ENCODE measurements at places on chromosomes 2 and 18.
A peak's percentile ranks its signal among the peaks of the same experiment; 100 is the strongest.

- no peak for DNase-seq
Measured at GRCh38 chr2:141499123-141499522, 631.7 kb downstream of the LRP1B start.

GRCh38 chr2:113155331-113155730 is 18.4 kb upstream of the PSD4 start:
- no peak for DNase-seq

- DNase-seq, result no peak
Measured at GRCh38 chr2:212908682-212909435, 242.6 kb downstream of the IKZF2 start.

- DNase-seq, result no peak
Measured at GRCh38 chr18:68733707-68734106, 18.8 kb upstream of the TMX3 start.

- DNase-seq, result no peak
Measured at GRCh38 chr18:2002151-2002550, 569.2 kb downstream of the METTL4 start.

DNA sequence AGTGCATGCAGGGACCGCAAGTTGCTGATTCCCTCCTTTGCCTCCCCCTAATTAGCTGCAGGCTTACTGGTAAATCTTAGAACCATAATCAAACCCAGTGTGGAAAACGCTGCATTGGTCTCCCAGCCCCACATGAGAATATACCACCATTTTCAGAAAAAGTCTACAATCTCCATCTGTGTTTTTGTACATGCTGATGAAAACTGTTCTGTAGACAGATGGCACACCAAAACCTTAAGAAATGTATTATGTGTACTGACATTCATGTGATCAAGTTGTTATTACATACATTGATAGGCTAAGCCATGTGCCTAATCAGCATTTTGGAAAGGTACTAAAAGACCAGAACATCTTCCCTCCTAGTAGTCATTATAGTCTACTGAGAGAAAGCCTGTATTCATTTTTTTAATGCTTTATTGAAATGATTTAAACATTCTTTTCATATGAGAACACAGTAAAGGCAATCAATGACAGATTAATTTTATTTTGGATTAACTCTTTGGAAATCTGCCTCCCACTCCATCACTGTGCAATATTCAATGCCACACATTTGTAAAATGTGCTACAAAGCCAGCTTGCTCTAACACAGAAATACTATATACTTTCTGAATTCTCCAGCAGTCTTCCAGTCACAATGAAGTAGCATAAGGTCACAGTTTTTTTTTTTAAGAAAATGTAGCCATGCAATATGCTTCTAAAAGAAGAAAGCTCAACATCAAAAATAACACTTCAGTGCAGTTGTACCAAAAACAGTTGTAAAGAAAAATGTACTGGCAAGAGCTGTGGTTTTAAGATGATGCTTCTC is 1.8 kb upstream of the CRYGA start:
- no peak for DNase-seq

- DNase-seq, result no peak
Measured at GRCh38 chr2:61995065-61995464, 89.6 kb downstream of the COMMD1 start.

DNA sequence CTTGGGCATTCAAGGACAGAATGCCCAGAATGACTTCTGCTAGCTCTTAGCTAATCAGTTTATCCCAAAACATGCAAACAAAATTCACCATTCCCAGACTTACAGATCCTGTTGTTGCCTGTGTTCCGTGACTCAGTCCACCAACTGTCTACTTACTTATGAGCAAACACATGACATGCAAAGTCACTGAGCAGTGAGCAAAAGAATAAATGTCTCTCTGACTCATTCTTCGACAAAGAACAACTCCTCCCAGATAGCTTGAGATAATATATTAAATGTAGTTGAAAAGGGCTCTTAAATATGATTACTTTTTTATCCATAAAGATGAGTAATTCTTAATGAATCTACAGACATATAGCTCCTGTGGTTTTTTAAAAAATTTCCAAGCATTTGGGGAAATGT is 9.0 kb upstream of the CREG2 start:
- no peak for DNase-seq

GRCh38 chr2:161955211-161955610 is 118.8 kb downstream of the DPP4 start:
- no peak for DNase-seq

- DNase-seq, result no peak
Measured at GRCh38 chr2:3433776-3434400, 54.4 kb downstream of the TRAPPC12 start.

DNA sequence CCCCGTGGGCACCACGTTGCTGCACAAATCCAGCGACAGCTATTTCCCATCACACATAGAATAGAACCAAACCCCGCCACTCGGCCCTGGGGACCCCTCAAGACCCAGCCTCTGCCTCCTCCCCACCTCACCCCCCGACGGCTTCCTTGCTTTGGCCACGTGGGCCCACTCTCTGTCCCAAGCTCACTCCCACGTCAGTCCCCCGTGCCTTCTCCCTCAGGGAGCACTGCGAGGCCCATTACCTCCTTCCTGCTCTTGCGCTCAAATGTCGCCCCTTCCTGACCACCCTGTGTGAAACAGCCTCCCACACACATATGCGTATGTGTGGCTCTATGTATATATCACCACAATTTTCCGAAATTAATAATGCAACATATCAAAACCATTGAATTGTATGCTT is 239.7 kb downstream of the SH3BP4 start:
- no peak for DNase-seq

GRCh38 chr18:4823091-4823490 is 368.0 kb upstream of the DLGAP1 start:
- no peak for DNase-seq

GRCh38 chr18:43563780-43564179 is 286.5 kb upstream of the SYT4 start:
- DNase-seq, result no peak

DNA sequence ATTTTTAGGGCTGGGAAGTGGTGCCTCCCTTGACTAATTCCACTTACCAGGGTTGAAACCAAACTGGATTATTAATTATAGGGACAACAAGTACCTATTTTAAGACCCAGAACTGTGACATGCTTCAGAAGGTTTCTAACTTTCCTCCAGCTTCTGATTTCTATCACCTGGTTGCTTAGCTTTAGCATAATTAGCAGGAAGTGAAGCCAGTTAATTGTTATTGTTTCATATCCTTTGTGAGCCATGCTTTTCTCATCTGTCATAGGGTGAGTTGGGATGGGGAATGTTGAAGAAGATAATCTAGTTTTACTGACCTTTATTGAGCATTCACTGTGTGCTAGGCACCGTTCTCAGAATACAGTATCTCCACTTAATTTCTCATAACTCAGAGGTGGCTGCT is 3.2 kb downstream of the YPEL5 start:
- no peak for DNase-seq

DNA sequence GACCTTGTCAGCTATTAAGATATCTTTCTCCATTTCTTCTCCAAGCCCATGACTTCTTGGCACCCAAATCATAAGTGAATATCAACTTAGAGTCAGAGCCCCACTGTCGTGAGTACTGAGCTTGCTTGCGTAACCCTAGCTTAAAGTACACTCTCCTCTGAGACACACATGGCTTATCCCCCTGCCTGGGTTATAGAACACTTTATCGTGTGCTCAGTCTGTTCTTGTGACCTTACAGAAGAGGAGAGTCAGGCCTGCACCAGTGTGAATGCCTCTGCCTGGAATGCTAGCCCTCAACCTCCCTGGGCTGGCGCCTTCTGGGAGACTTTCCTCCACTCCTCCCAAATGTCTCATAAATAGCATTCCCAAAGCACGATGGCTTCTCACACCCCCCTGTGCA is 79.3 kb downstream of the CEP192 start:
- DNase-seq, result no peak

DNA sequence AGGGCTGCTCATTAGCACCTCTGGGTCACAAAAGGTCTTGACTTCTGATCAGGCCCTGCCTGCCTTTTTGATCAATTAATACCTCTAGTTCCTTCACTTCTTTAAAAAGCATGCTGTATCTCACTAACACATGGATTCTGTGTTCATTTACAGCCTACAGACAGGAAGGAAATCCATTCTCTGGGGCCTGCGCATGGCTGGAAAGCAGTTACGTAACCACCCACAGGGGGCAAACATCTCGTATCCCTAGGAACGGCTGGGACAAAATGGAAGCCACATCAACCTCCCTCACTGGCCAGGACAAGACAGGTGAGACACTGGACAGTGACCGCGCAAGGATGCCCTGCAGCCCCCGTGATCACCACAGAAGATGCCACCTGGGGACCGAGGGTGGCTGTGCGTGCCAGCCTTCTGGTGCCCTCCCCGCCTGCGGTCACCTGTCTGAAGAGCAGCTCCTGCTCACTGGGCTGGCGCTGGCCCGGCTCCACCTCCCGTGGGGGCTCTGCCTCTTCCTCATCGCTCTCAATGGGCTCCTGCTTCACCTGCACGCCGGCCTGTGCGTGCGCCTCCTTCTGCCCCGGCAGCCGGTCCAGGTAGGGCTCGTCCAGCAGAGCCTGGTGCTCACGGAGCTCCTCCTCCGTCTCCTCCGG is 266.9 kb downstream of the TWIST2 start:
- DNase-seq, result no peak

DNA sequence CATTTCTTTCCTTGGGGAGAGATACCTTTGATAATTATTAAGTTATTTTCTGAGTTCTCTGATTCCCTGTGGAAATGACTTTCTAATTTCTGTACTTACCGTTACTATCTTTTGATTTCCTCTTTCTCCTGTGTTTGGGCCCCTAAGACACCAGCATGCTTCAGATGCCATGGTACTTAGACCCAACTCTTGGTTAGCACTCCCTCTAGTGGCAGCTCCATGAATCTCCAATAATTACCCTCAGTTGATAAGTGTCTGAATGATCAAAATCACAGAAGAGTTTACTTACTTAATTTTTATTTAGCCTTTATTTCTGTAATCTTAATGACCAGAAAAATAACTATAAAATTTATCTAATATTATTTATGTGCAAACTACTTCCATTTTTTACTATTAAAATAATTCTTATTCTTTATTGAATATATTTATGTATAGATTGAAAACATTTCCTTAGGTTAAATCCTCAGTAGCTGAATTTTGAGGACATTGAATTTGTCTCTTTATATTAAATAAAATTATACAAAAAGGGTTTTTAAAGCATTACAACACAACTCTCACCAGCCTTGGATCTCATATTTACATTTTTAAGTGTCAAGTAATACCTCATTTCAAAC is 300.4 kb downstream of the KCNS3 start:
- DNase-seq, result peak; percentile 27

GRCh38 chr2:9897331-9897737 is 54.1 kb downstream of the TAF1B start:
- peak; percentile 62 for DNase-seq

DNA sequence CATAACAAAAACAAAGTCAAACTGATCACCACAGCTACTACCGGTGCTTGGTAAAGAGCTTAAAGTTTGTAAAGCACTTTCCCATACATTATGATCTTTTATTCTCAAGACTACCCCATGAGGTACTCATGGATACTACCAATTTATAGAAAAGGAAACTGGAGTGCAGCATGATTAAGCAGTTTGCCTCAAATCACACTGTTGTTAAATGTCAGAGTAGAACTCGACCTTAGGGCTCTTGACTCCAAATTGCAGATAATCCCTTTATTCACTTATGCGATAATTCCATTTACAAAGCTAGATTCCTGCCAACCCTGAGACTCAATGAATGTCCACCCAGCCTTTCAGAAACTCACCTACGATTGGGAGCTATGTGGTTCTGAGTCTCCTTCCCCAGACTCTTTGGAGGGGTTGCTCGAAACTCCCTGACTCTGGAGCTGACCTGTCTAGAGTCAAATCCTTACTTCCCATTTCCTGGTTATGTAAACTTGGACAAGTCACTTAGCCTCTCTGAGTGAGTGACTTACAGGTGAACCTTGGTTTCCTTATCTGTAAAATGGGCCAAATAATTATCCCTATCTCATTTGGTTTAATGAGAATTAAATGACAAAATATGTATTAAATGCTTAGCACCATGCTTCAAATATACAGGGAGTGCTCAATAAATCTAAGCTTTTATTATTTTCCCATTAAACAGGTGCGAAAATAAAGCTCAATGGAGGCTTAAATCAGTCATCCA is 47.4 kb downstream of the PSD4 start:
- DNase-seq, result no peak

DNA sequence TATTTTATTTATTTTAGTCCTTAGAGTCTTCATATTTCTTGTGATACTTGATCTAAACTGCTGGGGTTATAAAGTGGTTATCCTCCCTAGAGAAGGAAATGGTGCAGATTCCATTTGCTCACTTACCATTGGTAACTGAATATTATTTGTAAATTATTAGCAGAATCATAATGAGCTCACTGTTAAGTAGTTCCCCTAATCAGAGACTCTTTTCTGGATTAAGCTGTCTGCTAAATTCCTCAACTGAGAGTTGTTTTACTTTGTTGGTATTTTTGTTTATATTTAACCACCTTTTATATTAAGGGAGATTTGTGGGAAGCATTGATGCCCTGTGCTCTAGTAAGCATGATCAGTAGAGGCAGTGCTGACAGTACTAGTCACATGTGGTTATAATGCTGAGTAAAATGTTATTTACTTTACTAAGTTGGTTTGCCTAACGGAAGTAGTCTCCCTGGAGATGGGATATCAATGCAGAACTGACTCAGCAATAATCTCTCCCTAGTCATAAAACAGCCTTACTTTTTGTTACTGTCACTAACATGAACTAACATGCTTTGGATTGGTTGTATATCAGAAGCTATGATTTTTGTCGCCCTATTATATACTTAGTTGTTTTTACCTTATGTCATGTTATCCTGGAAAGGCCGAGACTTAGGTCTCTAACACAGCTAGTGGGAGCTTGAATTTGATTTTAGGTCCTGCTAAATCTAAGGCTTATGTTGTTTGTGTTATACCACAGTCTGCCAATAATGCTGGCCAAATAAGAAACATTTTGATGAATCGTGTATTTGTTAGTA is 166.7 kb downstream of the MCFD2 start:
- no peak for DNase-seq

GRCh38 chr2:226767056-226767813 is 32.4 kb downstream of the IRS1 start:
- DNase-seq, result no peak

- DNase-seq, result no peak
Measured at GRCh38 chr18:49725809-49726674, 87.3 kb downstream of the ACAA2 start.

- DNase-seq, result no peak
Measured at GRCh38 chr2:10160203-10160955, 37.8 kb downstream of the RRM2 start.

GRCh38 chr2:159882130-159882745 is 84.2 kb upstream of the CD302 start:
- DNase-seq, result no peak

Data from T-helper 1 cell (primary cell).